ENCODE measurements at places on chromosomes 5 and 9.

DNA sequence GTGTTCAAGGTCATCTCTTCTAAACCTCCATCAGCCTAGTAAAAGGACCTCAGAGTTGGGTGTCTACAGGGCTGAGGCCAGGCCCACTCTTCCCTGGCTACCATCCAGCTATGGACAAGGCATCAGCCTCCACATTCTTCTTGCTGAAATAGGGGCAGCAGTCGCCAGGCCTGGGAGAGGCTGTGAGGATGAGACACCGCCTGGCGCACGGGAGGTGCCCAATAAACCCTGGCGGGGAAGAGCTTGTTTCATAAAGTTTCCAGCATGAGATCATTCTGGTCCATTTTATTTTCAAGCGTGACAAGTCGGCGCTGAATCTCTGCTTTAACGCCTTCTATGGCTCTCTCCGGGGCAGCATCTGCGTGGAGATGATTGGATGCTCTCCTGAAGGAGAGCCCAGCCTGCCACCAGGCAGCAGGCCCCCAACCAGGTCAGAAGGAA lies 153.4 kb downstream of the OLFM1 start:
- no peak overlapping the region for H3K27ac ChIP-seq
- H3K4me3 ChIP-seq: no peak overlapping the region
- no peaks in the 10 kb centered on the region for H3K36me3 ChIP-seq
- no peak for DNase-seq
- H3K4me1 ChIP-seq: no peaks in the 10 kb centered on the region
- H3K27me3 ChIP-seq: no peaks in the 10 kb centered on the region

DNA sequence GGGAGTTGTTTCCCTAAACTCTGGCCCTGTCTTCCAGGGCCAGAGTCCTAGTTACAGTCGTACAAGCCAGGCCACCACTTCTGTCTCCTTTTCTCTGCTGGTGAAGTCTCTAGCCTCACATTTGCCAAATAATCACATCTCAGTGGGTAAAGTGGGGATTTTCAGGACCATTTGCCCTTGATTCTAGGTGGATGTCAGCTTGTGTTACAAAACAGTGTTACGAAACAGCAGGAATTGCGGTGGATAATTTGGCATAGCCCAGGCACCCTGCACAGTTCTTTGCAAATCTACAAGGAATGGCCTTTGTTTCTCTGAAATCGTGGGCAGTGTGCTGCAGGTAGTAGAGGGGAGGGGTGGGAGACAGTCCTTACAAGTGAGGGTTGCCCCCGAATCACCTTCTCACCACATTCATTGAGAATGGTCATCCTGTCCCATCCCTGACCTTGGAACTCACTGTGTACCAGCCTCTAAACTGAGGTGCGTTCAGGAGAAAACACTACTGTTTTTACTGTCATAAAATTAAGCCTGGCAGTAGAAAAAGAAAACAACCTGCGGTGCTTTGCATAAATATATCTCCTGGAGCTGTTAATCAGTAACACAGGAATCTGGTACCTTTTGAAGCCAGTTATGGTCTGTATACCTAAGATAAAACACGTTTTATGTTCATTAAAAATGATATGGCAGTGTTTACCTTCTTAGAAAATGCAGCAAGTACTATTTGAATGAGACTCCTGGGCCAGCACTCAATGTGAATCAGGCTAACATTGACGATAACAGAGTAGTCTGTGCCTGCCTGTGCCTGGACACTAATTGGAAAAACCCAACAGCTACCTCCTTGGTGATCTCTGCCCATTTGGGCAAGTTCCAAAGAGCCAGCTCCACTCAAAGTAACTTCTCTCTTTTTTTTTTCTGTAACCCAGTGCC lies 44.3 kb downstream of the CYSTM1 start:
- peaks cover 2% of the 10 kb centered on the region for H3K27me3 ChIP-seq
- peaks cover 35% of the 10 kb centered on the region for H3K4me1 ChIP-seq
- DNase-seq: no peak
- no peaks in the 10 kb centered on the region for H3K36me3 ChIP-seq
- H3K4me3 ChIP-seq: no peak overlapping the region

DNA sequence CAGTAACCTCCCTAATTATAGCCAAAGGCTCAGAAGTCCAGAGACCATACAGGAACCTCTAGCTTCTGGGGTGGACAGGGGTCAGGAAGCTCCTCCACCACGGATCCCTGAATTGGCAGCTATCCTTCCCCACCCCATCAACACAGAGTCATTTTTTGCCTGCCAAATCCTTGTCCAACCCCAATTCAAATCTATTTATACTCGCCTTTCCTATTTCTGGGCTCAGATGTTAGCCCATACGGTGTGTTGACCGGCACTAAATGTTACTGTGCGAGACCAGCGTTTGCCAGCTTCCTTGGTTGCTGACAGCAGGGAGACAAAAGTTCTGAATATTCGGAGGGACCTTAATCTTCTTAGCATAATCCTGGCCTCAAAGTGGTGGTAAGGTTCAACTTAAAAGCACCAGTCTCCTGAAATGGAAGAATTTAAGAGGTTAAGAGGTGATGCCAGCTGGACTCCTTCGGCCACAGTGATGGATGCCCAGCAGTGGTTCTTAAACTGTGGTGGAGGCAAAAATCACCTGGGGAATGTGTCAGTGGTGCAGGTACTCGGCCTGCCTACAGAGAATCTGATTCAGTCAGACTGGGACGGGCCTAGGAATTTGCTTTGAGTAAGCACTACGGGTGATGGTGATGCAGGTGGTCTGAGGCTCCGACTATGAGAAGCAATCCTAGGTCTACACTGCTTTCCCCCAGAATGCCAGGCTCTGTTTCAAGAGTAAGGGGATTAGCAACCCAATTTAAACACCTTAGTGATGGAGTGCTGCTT lies 204.8 kb upstream of the MEF2C start:
- no peak for DNase-seq
- no peaks in the 10 kb centered on the region for H3K4me1 ChIP-seq
- no peak overlapping the region for H3K4me3 ChIP-seq
- H3K27me3 ChIP-seq: no peaks in the 10 kb centered on the region
- no peaks in the 10 kb centered on the region for H3K36me3 ChIP-seq
- no peak overlapping the region for H3K27ac ChIP-seq

DNA sequence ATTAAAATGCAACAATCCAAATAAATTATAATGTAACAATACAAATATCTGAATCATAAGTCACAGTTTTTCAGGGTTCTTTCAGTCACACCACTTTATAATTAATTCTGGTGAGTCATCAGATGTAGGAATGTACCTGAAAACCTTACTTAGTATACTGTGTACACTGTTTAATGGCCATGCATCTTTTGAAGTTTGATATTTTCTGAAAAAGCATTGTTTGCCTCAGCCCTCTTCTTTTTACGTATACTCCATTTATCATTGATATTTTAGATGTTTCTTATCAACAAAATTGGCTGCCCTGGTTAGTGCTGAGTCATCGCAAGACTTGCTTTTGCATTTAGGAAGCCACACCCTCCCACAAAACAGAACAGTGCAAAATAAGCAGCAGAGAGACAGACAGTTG lies 218.6 kb downstream of the PJA2 start:
- H3K36me3 ChIP-seq: no peaks in the 10 kb centered on the region
- peak overlapping the region; percentile 4 for H3K4me3 ChIP-seq
- peak overlapping the region; percentile 86 for H3K27ac ChIP-seq
- H3K4me1 ChIP-seq: peaks cover 8% of the 10 kb centered on the region
